Fibroblast of skin of left biceps (primary cell): ENCODE measurements at places on chromosomes 13 and 19.

DNA sequence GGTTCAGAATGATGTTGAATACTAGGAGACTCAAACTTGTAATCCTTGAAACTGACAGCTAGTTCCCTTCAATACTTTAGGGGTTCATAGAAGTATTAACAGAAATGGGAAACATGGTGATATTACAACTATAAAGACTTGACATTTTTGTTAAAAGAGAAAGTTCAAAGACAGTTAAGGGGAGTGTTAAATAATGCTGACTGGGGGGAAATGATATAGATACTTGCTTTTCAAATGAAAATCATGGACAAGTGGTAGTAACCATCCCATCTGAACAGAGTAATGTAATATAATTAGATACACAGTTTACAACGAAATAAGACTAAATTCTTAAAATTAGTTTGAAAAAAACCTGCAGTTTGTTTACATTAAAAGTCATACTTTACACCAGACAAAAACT, 6.6 kb upstream of the EEF1AKMT1 start:
- DNase-seq = no peak

- DNase-seq = no peak
Observed at GRCh38 chr13:101552286-101552685, 99.8 kb downstream of the ITGBL1 start.

GRCh38 chr13:52707375-52707774, 32.2 kb downstream of the CNMD start:
- no peak for DNase-seq

DNA sequence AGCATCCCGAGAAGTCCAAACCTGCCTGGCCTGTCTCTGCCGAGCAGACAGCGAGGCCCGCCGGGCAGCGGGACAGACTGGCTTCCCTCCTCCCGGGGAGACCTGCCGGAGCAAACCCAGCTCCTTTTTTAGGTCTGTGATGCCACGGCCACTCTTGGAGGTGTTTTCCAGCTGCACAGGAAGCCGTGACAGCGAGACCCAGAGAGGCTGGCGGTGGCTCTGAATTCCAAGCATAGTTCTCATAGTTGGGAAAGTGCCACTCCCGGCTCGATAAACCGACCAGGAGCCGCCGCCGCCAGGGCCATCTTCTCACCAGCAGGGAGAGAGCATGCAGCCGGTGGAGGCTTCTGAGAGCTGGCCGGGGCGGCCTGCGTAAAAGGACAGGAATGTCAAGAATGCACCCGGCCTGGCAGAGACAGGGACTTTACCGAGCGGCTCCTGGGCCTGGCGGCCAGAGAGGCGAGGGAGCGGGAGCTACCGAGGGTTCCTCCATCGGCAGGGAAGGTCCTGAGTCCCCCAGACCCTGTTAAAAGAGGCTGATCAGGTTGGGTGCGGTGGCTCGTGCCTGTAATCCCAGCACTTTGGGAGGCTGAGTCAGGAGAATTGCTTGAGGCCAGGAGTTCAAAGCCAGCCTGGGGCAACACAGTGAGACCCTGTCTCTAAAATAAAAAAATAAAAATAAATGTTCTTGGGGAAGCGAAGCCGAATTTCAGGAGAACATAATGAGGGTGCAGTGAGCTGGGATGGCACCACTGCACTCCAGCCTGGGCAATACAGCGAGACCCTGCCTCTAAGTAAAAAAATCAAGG, 64.9 kb downstream of the GADD45B start:
- peak; percentile 97 for DNase-seq

- no peak for DNase-seq
Observed at GRCh38 chr13:25088562-25089221, 7.2 kb upstream of the PABPC3 start.

DNA sequence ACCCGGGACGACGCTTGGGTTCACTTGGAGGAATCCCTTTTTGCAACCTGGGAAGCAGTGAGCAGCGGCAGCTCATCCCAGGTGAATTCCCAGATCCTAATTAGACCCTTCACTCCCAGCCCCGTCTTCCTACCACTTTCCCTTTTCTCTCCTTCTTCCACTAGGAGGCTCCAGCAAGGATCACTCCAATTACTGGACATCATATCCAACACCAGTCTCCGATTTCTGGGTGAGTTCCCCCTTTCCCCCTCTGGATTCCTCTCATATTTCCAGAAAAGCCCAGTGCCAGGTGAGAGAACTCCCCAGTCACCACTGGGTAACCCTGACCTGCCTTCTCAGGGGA, 17.1 kb upstream of the ZSCAN4 start:
- no peak for DNase-seq

DNA sequence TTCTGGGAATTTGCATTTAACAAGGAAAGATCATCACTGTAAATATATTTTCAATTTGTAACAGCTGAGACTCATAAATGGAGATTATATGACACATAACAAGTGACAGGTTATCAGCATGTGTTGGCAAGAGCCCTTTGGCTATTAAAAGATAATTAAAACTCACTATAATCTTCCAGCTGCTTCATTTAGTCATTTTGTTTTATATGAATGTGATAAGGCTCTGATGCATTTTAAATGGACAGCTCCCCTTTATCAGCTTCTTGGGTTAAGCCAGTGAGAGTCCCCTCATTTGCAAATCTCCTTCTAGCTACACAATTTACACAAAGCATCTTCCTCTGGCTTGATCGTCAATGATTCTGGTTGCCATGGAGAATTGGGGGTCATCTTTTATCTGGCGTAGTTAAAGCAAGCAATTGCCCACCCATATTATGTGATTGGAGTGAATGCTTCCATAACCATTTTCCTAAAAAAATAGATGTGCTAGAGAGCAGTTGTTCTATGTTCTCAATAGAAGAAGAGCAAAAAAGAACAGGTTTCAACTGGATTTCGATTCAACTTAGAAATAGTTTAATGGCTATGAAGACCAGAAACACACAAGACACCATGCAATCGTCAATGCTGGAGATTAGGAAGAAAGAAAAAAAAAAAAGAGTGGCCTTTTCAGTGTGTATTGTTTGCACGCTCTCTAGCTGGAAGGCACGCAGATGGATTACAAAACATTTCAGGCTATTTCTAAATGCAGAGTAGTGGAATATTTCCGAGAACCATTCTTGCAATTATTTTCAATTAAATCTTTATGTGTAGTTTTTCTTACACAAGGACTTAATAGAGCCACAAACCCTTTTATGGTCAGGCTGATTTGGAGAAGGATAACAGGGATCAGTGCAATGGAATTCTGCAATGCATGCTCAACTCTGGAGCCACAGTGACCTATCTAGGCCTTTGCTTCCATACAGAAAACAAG, 27.4 kb downstream of the STARD13 start:
- peak; percentile 48 for DNase-seq

DNA sequence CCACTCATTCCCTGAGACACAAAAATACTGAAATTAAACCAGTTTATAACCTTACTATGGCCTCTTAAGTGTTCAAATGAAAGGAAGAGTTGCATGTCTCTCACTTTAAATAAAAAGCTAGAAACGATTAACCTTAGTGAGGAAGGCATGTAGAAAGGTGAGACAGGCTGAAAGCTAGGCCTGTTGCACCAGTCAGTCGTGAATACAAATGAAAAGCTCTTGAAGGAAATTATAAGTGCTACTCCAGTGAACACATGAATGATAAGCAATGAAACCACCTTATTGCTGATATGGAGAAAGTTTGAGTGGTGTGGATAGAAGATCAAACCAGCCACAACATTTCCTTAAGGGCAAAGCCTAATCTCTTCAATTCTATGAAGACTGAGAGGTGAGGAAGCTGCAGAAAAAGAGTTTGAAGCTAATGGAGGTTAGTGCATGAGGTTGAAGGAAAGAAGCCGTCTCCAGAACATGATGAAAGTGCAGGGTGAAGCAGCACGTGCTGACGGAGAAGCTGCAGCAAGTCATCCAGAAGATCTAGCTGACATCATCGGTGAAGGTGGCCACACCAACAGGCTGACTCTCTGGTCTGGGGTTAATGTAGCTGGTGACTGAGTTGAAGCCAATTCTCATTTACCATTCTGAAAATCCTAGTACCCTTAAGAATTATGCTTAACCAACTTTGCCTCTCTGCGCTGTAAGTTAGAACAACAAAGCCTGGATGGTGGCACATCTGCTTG, 94.5 kb upstream of the TEX29 start:
- no peak for DNase-seq

DNA sequence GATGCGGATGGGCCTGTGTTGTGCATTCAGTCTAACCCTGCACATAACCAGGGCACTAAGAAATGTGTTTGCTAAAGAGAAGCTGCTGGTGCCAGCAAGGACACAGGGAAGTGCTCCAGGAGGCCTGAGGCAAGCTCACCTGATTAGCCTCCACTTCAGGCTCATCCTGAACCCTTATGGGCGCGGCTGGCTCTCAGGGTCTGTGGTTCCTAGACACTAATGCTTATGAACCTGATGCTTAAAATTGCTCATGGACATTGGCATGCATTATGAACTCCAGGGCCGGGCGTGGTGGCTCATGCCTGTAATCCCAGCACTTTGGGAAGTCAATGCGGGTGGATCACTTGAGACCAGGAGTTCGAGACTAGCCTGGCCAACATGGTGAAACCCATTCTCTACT, 34.3 kb downstream of the SERP2 start:
- no peak for DNase-seq

DNA sequence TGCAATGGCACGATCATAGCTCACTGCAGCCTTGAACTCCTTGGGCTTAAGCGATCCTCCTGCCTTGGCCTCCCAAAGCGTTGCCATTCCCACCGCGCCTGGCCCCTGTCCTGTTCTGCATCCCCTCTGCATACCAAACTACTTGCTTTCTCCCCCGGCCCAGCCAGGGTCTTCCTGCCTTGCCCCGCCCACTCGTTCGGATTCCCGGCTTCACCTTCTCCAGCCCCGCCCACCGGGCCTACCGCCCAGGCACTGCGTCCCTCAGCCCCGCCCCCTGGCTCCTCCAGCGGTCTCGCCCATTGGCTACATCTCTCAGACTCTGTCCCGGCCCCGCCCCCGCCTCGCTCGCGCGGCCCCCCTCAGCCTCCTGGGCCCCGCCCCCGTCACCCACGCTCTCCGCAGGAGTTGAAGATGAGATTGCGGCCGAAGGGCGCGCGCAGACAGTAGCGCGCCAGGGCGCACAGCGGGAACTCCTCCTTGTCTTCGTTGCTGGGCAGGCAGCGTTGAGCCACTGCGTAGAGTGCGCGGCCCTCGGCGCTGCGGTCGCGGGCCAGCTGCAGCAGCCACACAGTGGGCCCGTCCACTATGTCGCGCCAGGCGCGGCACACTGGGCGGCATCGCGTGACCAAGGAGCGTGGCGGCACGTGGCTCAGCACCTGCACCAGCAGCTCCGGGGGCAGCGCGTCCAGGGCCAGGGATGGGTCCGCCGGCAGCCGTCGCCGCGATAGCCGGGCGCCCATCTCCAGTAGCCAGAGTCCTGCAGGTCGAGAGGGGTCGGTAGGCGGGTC, 19.0 kb downstream of the MRPS12 start:
- DNase-seq = peak; percentile 50

- DNase-seq = no peak
Observed at GRCh38 chr19:45895519-45895972, 6.9 kb downstream of the MYPOP start.

DNA sequence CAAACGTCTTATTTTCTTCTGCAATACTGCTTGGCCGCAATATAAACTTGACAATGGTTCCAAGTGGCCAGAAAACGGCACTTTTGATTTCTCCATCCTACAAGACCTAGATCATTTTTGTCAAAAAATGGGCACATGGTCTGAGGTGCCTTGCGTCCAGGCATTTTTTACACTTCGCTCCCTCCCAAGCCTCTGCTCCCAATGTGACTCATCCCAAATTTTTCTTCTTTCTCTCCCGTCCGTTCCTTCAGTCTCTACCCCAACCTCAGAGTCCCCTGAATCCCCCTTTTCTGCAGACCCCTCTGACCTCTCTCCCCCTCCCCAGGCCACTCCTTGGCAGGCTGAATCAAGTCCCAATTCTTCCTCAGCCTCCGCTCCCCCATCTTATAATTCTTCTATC, 14.3 kb upstream of the OR10H1 start:
- DNase-seq = no peak

GRCh38 chr13:92537471-92537870, 689.1 kb upstream of the GPC6 start:
- no peak for DNase-seq

DNA sequence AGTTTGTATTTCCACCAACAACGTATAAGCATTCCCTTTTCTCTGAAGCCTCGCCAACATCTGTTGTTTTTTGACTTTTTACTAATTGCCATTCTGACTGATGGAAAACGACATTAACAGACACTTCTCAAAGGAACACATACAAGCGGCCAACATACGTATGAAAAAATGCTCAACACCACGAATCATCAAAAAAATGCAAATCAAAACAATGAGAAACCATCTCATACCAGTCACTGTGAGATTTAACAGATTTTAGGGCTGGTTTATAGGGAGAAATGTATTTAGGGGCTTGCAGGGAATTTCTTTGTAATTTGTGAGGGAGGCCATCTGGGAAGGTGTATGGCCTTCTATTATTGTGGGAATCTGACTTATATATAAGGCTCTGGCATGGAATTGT, 2.8 kb upstream of the DZIP1 start:
- no peak for DNase-seq

DNA sequence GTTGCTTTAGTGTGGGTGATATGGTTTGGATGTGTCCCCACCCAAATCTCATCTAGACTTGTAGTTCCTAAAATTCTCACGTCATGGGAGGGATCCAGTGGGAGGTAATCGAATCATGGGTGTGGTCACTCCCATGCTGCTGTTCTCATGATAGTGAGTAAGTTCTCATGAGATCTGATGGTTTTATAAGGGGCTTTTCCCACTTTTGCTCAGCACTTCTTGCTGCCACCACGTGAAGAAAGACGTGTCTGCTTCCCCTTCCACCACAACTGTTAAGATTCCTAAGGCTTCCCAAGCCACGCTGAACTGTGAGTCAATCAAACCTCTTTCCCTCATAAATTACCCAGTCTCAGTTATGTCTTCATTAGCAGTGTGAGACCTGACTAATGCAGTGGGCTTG, 26.0 kb downstream of the OR10H4 start:
- no peak for DNase-seq

DNA sequence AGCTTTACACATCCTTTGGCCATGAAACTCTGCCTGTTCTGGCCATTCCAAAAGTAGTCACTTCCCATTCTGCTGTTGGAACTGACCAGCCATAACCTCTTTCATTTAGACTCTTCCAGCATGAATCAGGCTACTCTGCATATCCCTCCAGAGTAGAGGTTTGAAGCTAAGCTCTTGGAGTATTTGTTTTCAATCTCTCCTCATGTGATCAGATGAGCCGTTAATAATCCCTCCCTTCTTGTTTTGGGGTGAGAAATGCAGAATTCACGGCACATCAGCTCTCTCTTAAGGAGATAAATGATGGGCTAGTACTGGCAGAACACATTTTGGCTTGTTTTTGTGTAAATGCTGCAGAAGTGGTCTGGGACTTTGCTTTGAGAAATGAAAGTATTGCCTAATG, 519.9 kb downstream of the PCDH17 start:
- DNase-seq = no peak
